ENCODE measurements at places on chromosomes 13 and 19. TPM values are rescaled to one million over a fixed set of nuclear protein-coding genes. Genes with fewer than 3 reads are reported as not detected.

Gene EBPL
- total RNA-seq, result 5.1 TPM

Gene SLC10A2
- total RNA-seq, result not detected

Gene CDX2
- not detected for total RNA-seq

Gene FBXL12
- 12.3 TPM for total RNA-seq

Gene RFXAP
- total RNA-seq, result 5.0 TPM

Gene ZNF536
- 3.5 TPM for total RNA-seq

Gene MAST3
- total RNA-seq, result 4.6 TPM

GRCh38 chr19:6056801-6057650 is 53.3 kb downstream of the RFX2 start:
- peak; percentile 77 for DNase-seq

DNA sequence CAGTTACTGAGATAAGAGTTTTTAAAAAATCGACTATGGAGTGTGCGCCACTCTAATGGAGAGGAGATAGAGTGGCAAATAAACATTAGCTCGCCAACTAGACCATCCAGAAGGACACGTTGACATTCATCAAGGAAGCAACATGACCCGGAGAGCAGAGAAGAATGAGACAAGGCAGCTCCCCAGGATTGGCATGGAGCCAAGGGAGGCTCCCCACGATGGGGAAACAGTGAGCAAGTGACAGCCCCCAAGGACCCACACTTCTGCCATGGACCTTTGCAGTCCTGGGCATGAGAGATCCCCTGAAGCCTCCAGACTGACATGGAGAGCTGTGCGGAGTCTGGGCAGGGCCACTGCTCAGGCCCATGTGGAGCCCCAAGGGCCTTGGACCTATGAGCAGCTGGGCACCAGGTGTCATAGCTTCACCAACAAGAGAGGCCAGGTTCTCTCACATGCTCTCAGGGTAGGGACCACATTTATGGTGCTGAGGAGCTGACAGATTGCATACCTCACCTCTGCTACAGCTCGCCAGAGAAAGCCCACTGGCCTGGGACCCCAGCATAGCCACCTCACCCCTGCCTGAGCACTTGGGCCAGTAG is 6.7 kb downstream of the SIGLEC6 start:
- no peak for DNase-seq

GRCh38 chr13:53198017-53198416 is 169.4 kb downstream of the OLFM4 start:
- no peak for DNase-seq

- DNase-seq, result no peak
These were observed 38.7 kb upstream of the ARHGEF7 start for GRCh38 chr13:111076155-111077013.

DNA sequence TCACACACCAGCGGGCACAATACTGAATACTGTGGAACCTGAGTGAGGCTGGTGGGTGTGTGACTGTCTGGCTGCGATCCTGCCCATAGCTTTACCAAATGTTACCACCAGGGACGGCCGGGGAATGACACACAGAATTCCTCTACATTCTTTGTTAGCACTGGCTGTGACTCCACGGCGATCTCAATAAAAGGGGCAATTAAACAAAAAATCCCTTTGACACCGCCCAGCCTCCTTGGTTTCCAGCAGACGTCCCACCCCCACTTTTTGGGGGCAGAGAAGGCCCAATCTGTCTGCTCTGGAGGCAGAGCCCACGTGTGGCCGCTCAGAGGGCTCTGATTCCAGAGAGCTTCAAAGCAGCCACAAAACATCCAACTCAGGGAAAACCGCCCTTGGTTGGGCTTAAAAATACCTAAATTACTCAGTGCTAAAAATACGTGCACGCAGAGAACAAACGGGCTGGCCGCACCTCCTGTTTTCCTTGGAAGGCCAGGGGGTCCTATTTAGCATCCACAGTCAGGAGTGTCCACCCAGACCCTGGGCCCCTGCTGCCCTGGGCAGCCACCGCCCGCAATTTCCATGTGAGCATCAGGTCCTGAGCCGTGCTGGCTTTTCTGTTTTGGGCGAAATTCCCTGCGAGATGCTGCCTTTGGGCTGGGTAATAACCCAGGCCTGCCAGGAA is 47.8 kb downstream of the GADD45B start:
- DNase-seq, result no peak

GRCh38 chr13:103403148-103403740 is 337.0 kb upstream of the SLC10A2 start:
- DNase-seq, result no peak

DNA sequence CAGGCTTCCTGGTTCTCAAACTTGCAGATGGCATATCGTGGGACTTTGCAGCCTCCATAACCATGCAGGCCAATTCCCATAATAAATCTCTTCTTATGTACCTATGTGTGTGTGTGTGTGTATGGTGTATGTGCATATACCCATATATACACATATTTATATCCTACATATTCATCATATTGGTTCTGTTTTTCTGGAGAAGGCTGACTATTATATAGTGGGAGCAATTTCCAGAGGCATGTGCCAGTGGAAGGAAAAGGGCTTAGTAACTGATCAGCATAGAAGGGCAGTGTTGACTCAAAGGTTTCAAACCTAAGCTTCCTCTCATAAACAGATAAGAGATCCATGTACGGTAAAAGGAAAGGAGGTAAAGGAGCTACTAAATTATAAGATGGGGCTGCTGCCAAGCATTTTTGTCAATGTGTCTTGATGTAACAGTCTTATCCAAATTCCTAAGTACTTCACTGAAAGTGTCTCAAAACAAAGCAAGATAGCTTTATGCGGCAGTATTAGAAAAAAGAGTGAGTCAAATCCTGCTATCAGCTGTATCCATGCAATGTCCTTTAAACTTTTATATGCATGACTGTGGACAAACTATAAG is 432.1 kb downstream of the TBC1D4 start:
- DNase-seq, result no peak

- no peak for DNase-seq
These were observed 78.4 kb upstream of the XPO4 start for GRCh38 chr13:20980899-20981298.

- no peak for DNase-seq
These were observed 38.2 kb downstream of the TNFSF11 start for GRCh38 chr13:42612021-42612765.

DNA sequence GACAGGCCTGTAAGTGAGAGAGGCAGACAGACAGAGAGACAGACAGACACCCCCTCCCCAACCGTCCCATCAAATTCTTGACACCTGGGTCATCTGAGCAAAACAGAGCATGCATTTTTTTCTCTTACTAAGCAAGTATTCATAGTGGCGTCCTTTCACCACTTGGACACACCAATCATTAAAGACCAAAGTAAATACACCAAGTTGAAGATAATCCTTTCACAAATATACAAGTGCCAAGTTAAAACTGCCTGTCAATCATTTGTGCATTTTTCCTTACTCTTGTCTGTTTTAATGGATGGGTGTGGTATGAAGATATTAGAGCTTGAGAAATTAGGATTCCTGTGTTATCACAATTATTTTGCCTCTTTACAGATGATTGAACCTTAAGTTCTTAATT is 337.3 kb downstream of the ATP8A2 start:
- DNase-seq, result no peak

- no peak for DNase-seq
These were observed 55.1 kb downstream of the GPR180 start for GRCh38 chr13:94656766-94657165.

GRCh38 chr13:37194428-37194861 is 89.0 kb upstream of the CSNK1A1L start:
- DNase-seq, result no peak

GRCh38 chr19:42455086-42455485 is 12.3 kb upstream of the CXCL17 start:
- no peak for DNase-seq

DNA sequence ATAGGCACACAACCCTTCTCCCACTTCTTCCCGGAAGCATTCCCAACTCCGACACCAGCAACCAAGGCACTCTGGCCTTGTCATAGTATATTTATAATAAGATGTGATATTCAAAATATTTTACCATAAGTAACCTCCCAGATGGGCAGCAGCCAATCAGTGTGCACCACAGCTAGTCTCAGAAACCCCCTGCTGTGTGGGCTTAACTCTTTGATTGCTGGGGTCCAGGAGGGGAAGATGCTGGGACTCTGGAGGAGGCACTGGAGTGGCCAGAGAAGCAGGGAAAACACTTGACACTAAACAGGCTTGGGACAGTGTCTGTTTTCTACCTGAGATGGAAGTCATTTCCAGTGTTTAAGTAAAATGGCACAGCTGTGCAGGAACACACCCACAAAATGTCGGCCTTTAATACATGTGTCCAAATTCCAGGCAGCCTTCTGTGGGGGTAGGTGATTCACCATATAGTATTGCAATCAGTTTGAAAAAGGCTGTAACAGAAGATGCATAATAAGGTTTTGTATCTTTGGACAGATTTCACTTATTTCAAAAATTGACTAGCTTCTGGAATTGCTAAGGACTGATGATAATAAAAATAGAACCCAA is 100.7 kb downstream of the MBNL2 start:
- DNase-seq, result no peak

GRCh38 chr13:41827507-41828213 is 133.2 kb downstream of the VWA8 start:
- DNase-seq, result no peak

DNA sequence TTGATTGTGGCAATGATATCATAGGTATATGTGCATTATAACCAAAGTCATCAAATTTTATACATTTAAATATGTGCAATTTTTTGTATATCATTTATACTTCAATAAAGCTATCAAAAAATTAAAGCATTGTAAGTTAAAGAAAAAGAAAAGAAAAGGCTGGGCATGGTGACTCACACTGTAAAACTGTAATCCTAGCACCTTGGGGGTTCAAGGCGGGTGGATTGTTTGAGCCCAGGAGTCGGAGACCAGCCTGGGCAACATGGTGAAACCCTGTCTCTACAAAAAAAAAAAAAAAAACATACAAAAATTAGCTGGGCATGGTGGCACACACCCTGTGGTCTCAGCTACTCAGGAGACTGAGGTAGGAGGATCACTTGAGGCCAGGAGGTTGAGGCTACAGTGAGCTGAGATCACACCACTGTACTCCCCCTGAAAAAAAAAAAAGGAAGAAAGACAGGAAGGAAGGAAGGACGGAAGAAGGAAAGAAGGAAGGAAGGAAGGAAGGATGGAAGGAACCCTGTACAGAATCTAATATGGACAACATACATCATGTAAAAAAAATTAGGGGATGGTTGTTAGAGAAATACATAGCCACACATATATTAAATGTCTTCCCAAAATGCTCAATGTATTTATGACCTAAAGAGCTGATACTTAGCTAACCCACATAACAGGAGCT is 21.7 kb upstream of the SLC25A30 start:
- DNase-seq, result no peak

DNA sequence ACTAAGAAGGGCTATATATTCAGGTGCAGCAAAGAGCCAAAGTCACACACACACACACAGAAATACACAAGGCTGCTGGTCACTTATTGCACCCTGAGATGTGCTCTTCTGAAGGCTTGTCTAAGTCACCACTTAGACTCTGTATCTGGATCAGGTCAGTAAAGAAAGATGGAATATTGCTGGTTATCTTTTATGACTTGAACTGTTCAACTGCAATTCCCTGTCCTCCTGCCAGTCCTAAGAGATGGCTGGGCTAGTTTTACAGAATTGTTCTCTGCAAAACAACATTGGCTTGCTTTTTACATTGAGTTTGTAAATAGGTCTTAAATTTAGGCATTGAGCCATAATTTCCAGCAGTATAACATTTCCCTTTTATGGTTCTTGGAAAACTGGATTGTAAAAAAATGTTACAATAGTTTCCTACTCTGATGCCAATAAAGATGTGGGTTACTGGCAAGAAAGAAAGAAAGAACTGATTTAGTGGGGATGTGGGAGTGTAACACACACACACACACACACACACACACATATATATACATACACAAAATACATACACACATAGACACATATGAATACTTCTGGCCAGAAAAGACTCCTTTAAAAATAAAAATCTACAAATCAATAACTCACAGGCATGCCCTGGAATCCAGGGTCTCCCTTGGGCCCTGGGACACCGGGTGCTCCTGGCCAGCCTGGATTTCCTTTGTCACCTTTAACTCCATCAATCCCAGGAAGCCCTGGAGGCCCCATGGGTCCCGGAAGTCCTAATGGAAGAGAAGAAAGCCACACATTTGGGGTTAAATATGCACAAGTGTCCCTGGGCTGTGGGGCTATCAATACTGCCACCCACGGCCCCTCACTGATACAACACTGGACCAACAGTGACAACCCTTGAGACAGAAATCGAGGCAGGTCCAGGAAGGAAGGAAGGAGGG is 137.7 kb downstream of the COL4A1 start:
- DNase-seq, result no peak

GRCh38 chr13:31503626-31504025 is 235.7 kb upstream of the RXFP2 start:
- no peak for DNase-seq

- DNase-seq, result no peak
These were observed 7.7 kb downstream of the YIPF2 start for GRCh38 chr19:10920781-10921180.

DNA sequence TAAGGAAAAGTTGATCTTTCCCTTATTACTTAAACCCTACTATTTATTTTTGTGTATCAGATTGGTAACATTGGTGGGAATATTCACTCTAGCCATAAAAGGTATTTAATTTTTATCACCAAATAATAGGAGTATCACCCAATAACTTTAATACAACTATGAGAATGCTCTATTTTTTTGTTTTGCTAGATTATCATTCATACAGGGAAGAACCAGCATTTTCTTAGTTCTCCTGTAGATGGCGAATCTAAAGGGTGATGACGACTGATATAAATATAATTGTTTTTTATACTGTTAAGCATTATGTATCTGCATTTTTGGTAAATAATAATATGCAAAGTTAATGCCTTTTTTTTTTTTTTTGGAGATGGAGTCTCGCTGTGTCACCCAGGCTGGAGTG is 7.9 kb upstream of the FRY start:
- no peak for DNase-seq
